ENCODE measurements at places on chromosomes 7 and 10.
A peak's percentile ranks its signal among the peaks of the same experiment; 100 is the strongest.

DNA sequence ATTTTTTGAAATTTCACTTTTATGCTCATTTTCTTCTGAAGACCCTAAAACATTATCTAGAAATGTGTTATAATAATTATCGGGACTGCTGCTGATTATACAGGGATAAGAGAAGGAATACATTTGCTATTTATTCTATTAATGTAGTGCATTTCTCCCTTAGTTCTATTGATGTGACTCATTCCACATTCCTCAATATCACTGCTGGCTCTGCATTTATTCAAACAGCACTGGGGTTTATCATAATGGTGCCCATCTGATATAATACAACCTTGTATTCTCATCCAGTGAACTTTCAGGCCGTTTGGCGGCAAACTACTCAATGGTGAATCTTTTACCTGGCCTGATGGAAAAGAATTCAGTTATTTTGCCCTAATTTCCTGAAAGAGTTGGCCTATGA is 7.8 kb downstream of the KCND2 start:
- DNase-seq = no peak

DNA sequence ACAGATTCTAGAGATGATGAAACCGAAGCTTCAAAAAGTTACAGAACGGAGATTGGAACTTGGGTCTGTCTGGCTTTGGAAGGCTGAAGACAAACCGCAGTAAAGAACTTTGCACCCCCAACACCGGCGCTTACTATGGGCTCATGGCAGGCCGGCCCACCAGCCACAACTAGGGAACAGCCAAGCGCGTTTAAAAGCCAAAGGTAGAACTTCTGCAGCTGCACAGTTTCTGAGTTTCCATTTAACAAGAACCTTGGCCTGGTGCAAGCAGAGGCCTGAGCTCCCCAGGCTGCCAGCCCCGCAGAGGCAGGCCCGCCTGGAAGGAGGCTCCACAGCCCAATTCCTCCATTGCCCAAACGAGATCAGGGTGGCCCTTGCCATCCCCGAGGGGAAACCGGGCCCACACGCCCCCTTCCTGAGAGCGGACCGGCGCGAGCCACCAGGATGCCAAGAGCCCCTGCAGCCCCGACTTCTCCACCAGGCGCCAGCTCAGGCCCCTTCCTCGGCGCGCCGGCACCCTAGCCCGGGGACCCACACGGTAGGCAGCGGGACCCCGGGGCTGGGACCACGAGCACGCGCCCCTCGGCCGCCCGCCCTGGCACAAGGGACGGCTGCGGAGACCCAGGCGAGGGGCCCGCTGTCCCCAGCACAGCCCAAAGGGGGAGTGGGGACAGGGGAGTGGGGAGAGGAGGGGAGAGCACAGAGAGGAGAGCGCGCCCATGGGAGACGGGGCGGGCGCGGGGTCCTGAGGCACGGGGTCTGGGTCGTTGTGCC is 566 bp downstream of the MAD1L1 start:
- no peak for DNase-seq

GRCh38 chr7:46537191-46537905 is 616.3 kb upstream of the IGFBP3 start:
- no peak for DNase-seq

DNA sequence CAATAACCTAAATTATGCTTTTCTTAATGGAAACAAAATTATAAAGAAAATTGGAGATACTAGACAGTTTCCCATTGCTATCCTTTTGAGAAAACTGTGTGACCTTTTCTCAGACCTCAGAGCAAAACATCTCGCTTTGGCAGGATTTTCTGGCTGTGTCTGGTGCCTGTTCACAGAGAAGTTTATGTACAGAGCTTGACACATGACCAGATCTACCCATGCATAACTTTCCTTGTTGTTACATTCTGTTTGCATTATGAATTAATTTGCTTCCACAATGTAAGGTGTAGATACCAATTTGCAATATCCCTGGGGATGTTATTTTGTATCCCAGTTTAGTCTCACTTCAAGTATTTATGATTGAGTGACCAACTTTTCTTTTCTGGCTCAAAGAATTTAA is 565.0 kb downstream of the XPNPEP1 start:
- no peak for DNase-seq

DNA sequence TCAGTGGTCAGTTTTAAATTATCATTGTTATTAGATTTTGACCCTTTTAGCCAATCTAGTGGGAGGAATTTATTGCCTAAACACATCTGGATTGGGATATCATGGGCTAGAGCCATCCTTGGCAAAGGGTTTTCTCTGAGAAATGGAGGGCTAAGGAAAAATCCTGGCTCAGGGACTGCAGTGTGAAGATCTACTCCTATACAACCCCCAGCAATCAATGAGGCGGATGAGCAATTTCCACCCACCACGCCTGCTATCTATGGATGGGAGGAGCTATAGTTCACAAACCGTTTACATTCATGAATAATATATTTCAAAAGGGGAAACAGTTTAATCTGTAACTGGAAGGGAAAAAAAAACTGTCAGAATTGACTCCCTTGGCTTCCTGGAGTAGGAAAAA is 2.7 kb downstream of the CAV1 start:
- DNase-seq = no peak

DNA sequence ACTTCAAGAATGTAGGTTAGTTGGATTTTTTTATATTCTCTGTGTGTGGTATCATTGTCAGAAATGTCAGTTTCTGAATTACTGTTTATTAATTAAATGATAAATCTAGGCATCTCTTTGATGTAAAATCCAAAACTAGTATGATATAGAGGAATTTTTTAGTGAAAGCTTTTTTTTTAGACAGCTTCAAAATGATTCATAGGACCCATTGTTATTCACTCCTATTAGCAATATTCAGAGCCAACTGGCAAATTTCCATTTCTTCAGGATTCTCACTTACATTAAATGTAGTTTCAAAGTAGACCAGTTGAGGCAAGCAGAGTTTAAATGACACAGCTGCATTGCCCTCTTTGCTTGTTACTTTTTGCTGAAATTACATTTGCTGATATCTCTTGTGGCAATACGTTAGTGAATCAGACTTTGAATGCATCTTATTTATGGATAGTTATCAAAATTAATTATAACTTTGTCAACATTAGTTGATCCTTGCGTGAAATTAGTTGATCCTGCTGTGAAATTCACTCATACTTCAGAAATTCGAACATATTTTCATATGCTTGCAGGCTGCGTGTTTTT is 20.3 kb downstream of the ZNF277 start:
- DNase-seq = no peak

DNA sequence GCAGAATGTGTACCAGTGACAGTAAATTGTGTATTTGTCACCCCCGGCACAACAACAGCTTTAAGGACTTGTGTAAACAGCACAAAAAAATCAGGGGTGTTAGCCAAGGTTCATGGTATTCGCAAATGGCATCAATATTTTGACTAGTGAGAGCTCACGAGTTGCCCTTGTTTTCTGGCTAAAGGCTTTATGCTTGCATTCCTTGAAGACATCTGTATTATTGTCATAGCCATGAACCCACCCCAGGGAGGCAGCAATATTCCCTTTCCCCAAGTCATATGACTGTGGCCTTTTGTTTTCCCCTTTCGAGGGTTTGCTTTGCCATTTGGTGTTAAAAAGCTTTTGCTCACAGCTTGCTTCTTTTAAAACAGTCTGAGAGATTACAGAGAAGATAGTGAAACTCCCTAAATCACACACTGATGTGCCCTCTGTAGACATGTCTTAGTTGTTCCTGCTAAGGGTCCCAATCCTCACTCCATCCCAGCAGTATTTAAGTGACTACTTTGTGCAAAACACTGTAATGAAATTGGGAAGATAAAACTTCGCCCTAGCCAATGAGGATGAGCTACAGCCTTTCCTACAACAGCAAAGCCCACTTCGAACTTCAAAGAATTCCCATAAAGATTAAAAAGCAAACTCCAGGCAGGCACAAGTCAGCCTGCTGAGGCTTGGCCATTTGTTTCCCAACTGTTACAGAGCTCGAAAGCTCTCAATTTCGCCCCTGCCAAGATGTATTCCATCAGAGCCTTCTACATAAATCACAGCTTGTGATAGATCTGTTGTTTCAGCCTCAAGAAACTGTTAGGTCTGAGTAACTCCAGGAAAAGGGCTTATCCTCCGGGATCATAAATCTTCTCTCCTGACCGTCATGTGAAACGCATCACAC is 172.3 kb downstream of the ADAM12 start:
- DNase-seq = peak; percentile 92

GRCh38 chr10:44991571-44991970 is 9.2 kb upstream of the ZNF22 start:
- no peak for DNase-seq

- no peak for DNase-seq
Measured at GRCh38 chr10:79610601-79611191, at the start of gene SFTPA1. Gene SFTPA1 (plus strand): TSS chr10:79610939. CDS start chr10:79611826, 887 bp downstream.

DNA sequence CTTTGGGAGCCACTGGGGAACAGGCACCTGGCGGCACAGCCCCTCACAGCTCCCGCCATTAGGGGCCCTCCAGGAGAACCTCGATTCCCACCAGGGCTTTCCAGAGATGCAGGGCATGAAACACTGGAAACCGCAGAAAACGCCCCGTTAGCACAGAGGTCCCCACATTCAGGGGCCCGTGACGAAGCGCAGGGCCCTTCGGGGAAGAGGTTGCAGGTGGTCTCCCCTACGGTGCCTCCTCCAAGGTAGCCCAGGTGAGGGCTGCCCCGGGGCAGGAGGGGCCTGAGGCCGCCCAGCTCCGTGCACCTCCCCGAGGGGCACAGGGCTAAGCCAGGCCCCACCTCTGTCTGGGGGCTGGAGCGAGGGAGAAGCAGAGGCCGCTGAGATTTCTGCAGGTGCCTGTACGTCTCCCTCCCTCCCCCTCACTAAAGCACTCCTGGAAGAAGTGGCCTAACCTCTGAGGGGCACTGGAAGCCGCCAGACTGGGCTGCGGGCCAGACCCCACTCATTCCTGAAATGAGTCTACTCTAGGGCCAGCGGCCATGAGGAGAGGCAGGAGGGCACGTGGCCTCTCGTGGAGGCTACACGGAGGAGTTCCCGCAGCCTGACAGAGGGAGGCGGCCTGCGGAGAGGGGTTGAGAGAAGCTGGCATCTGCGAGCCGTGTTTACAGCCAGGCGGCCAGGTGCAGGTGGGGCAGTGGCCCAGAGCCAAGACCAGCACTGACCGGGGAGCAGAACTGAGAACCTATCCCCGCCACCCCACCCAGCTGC is 6.9 kb downstream of the PDGFA start:
- DNase-seq = no peak

DNA sequence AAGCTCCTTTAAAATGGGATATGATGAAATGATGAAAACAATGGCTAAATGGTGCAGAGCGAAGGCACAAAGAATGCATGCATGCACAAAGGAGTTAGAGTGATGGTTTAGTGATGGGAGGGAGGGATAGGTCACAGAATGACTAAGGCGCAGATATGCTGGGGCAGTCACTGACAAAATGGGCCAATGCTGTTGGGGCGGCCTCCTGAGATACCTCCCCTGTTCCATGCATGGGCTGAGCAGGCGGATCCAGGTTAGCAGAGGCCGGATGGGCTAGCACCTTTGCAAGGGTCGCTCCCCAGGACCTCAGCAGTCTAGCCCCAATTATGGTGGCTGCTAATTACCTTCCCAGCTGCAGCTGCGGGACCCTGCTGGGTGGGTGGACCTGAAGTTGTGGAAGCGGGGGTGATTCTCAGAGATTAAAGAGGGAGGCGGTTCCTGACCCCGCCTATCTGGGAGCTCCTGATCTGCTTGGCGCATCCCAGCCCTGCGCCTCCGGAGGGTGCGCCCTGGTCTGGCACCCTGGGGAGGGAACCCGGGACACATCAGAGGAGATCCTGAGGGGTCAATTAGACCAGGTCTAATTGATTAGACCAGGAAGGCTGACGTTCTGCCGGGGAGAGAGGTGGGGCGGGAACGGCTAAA is 175.0 kb downstream of the CYP26A1 start:
- no peak for DNase-seq

GRCh38 chr10:59885430-59886134 is 20.8 kb downstream of the CCDC6 start:
- DNase-seq = no peak

- DNase-seq = no peak
Measured at GRCh38 chr10:127157506-127158200, 38.7 kb downstream of the INSYN2A start.

All from skeletal muscle cell (primary cell).